Activated naive CD4-positive, alpha-beta T cell (primary cell): ENCODE measurements at places on chromosomes 3 and 15.

- DNase-seq: no peak
Measured at GRCh38 chr3:178538056-178538455, 1.8 kb downstream of the KCNMB2 start.

- DNase-seq: no peak
Measured at GRCh38 chr3:63774781-63775180, 44.3 kb upstream of the C3orf49 start.

DNA sequence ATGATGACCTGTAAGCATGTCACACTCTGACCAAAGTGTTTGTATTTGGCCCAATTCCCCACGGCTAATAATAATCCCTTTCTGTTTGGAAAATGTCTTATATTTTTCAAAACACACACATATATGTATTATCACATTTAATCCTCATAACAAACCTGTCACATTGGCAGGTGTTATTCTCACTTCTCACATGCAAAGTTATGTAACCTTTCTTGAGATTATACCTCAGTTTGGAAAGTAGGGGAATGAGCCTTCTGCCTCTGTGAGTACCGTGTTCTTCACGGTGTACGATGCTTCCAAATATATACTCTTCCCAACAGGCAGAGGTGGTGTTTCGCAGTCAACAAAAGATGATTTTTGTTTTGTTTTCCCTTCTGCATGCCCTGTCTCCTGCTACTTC lies 205.6 kb downstream of the TP63 start:
- DNase-seq: no peak

DNA sequence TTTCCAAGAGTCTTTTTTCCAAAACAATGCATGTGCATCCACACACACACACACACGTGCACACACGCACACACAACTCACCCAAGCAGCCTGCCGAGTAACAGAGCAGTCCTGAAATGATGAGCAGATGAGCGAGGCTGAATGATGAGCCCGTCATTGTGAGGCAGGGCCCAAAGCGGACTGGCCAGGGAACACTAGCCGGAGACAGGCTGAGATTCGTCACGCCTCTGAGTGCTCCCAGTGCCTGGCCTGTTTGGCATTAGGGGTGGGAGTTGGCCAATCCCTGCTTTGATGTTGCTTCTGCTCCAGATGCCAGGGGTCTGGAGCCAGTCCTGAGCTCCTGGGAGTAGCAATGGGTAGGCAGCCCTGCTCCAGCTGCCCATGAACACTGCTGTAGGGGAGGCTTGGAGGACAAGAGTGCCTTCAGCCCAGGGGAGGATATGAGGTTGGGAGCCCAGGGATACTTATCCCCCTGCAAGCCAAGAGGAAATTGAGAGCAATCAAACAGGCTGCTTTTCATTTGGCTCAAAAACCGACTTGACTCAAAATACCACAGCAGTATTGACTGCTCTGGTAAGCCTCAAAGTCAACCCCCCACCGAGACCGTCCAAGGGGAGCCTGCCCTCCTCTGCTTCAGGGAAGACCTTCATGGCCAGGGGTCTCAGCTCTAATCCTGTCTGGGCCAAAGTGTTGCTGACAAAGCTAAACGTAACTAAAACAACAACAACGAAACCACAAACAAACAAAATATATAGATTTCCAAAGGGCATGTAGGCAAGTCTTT lies 22.9 kb downstream of the COLQ start:
- no peak for DNase-seq

DNA sequence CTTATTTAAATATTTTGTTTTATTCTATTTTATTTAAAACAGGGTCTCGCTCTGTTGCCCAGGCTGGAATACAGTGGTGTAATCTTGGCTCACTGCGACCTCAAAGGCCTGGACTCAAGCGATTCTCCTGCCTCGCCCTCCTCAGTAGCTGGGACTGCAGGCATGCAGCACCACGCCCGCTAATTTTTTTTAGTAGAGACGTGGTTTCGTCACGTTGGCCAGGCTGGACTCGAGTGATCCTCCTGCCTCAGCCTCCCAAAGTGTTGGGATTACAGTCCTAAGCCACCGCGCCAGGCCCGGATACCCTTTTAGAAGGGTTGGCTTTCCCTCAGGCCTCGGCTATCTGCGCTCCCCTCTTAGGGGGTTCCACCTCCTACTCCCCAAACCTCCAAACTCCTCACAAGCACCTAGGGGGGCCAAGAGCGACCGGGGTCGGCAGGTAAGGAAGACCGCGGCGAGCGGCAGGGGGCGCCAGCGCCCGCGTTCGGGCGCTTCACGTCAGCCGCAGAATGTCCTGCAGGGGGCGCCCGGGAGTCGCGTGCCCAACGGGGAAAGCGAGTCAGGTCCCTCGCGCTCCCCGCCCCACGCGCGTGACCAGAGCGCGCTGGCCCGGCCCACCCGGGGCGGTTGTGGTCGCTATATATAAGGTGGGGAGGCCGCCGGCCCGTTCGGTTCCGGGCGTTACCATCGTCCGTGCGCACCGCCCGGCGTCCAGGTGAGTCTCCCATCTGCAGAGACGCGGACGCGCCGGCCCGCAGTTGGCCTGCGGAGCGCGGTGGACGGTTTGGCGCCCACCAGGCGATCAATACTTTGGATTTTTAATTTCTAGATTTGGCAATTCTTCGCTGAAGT lies 51.8 kb upstream of the GATM start:
- DNase-seq: peak; percentile 89

- no peak for DNase-seq
Measured at GRCh38 chr3:126914226-126914625, 68.7 kb upstream of the PLXNA1 start.

DNA sequence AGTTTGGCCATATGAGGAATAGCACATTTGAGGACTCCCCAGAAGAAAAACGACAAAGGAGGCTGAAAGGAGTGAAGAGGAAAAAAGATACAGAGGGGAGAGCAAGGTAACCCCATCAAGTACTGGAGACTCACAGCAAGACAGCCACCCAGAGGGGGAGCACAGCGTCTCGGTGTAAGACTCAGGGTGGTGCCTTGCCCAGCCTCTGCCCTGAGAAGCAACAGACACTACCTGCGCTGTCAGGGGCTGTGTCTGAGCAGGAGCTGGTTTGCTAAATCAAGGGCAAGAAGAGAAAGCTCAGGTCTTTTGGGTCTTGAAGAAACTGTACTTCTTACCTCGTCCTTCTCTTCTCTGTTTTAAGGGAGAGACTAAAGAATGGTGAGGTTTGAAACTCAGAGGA lies 27.9 kb downstream of the FBXO45 start:
- no peak for DNase-seq

GRCh38 chr3:31705736-31706135 lies 173.0 kb downstream of the STT3B start:
- no peak for DNase-seq

- DNase-seq: no peak
Measured at GRCh38 chr3:159989973-159990846, 1.6 kb downstream of the IL12A start.

- DNase-seq: no peak
Measured at GRCh38 chr3:159146392-159146791, 344.5 kb downstream of the MFSD1 start.

- DNase-seq: no peak
Measured at GRCh38 chr3:10010421-10010877, 15.8 kb upstream of the FANCD2 start.

DNA sequence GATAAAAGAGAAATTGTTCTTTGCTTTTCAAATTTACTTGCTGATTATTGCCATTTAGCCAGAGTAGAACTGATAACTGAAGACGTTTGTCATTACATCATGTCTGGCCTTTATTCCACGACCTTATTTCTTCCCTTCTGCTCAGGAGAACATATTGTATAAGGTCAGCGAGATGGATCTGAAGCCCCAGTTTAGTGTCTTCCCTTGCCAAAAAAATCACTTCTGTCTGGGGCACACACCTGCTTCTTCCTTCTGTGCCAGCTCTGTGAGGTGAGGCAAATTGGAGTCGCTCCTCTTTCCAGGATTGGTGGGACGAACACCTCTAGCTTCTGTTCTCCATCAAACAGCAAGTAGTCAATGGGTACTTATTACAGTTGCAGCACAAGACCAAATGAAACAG lies 250.3 kb upstream of the CRBN start:
- DNase-seq: no peak

DNA sequence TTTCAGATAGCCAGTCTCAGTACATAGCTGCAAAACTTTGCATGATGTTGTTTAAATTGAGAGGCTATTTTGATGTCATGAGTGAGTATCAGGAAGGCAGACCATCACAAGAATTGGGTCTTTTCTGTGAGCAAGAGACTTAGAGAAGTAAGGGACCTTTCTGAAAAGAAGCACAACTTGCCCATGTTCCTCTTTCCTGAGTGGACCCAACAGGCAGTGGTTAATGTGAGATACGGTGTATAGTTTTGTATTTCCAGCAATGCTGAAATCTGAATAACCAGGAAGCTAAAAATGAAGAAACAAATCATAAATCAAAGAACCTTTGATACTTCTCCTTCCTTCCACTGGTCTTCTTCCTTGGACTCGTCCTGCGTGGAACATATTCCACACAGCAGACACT lies 25.1 kb downstream of the MCTP2 start:
- DNase-seq: no peak

DNA sequence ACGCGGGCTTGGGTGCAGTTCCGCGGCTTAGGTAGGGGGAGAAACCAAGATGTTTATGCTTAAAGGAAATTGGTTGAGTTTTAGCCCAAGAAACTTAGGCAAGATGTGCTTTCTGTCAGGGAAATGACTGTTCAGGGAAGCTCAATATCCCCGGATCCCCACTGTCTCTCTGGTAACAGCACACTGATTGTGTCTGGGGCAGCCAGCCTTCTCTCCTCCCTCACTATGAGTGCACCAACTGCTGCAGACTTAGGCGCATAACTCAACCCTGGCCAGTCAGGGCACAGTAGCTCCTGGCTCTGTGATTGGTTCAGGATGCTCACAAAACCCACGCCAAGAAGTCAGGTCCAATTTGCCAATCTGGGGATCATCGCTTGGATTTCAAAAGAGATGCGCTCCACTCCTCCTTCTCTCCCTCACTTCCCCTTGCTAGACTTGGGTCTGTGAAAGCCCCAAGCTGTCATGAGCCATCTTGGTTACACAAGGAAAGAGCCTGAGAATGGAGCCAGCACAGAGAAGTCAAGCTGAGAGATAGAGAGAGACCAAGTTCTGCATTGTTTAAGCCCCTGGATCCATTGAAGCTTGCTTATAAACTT lies 42.5 kb upstream of the CACNA2D3 start:
- DNase-seq: no peak

GRCh38 chr3:116927918-116928317 lies 218.3 kb downstream of the TUSC7 start:
- DNase-seq: no peak

GRCh38 chr15:87849181-87849580 lies 407.4 kb downstream of the NTRK3 start:
- DNase-seq: no peak

DNA sequence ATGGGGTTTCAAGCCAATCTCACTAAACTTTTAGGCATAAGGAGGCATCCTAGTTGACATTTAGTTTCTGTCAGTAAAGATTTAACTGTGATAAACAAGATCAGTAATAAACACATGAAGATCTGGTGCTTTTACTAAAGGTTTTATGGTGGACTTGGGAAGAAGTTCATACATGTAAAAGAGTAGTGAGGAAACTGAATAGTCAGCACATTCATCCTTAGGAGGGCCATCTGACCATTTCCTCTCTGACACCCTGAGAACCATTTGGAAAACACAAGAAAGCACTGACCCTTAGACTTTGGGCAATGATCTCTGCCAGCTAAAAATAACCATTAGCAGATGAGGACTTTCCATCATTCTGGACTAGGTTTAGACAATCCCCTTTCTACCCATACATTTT lies 1040.9 kb downstream of the AGBL1 start:
- DNase-seq: no peak

GRCh38 chr3:138188013-138188730 lies 1.1 kb downstream of the ARMC8 start:
- DNase-seq: no peak

GRCh38 chr15:38745126-38745525 lies 180.5 kb upstream of the RASGRP1 start:
- no peak for DNase-seq
